ENCODE measurements at places on chromosomes 5 and 9.

DNA sequence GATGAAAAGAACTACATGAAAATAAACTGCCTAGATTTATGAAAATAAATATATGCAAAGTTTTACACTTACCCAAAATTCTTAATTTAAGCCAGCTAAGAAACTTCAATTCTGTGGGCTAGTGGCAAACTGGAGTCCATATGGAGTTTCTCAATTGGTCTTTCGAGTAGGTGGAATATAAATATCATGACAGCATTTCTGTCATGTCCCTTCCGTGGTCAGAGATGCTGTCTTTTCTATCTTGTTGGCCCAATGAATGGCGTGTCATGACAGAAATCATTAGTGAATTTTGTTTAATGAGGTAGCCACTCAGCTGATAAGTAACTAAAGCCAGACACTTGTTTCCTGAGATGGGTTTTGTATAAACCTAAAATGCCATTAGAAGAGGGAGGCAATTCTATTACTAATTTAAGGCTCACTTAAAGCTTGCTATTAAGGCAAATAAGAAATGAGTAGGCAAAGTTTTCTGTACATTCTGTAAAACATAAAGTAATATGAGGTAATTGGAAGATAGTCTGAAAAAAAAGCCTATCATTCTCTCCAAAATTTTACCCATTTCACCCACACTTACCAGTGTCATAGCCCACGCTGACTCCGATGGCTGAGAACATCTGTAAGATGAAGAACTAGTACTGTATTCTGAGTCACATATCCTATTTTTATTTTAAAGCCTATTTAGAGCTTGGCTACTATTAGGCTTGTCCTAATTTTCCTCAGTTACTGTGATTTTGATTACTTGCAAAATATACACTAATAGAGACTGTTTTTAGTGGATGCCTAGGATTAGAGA is 419.3 kb upstream of the MEF2C start:
- no peak for DNase-seq

- no peak for DNase-seq
Measured at GRCh38 chr9:123678038-123678877, 251.7 kb downstream of the DENND1A start.

DNA sequence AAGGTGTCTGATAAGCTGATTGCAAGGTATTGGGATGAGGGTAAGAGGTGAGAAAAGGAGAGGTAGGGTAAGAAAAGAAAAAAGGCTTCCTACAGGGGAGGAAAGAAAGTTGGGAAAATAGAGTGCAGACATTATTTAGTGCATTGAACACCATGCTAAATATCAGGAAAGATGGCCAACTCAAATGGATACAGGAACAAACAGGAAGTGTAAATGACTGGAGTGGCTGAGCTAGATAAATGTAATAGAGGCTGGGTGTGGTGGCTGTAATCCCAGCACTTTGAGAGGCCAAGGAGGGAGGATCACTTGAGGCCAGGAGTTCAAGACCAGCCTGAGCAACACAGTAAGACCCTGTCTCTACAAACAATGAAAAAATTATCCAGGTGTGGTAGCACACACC is 32.2 kb downstream of the OTP start:
- DNase-seq, result no peak

DNA sequence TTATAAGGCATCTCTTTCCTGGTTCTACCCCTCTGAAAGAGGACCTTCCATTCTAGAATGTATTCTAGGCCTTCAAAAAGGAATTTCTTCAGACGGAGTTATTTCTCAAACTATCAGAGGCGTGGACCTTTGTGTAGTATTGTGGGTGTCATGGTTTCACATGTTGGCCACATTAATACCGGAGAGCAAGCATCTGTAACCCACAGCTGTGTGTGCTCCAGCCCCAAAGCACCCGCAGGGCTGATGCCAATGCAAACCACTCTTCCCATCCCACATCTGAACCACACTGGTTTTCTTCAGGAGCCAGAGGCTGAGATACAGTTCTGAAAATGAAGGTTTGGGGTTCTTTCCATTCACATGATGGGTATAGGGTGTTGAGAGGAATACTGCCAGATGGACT is 127.1 kb downstream of the BNC2 start:
- DNase-seq, result no peak

DNA sequence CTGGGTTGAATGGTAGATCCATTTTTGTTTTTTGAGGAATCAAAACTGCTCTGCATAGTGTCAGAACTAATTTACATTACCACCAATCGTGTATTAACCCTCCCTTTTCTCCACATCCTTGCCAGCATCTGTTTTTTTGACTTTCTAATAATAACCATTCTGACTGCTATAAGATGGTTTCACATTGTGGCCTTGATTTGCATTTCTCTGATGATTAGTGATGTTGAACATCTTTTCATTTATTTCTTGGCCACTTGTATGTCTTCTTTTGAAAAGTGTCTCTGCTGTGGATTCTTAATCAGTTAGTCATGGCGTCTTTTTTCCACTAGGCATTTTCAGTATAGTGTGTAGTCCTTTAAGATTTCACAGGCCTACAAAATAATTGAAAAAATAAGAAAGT is 2144.3 kb upstream of the C9orf72 start:
- no peak for DNase-seq

GRCh38 chr5:117084067-117084466 is 509.4 kb upstream of the SEMA6A start:
- DNase-seq, result peak; percentile 38

DNA sequence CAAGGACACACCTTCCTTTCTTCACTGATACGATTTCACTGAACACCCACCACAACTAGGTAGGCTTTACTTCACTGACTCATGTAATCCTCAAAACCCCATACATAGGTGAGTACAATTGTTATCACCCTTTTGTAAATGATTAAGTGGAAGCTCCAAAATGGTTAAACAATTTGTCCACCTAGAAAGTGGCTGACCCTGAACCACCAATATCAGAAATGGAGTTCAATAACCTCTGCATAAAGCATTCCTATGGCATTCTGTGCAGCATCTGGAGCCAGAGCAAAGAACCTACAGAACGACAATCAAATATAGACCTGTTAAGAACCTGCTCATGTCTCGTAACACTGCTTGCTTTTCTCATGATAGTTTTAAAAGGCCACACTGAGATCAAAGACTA is 50.7 kb upstream of the NR5A1 start:
- no peak for DNase-seq

DNA sequence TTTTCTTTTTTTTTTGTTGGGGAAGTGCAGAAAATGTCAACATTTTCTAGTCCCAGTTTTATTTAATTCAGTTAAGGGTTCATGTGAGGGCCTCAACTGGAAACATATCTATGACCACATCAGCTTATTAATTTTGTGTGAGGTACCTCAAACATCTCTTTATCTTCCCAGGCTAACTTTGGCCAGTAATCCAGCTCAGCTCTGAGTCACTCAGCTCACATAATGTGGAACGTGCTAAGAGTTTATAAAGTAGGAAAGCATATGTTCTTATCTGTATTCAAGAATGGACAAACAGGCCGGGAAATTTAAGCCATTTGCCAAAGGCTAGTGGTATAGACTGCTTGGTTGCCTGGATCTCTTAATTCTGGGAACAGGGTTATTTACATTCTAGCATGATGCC is 118.4 kb downstream of the INSYN2B start:
- DNase-seq, result no peak

DNA sequence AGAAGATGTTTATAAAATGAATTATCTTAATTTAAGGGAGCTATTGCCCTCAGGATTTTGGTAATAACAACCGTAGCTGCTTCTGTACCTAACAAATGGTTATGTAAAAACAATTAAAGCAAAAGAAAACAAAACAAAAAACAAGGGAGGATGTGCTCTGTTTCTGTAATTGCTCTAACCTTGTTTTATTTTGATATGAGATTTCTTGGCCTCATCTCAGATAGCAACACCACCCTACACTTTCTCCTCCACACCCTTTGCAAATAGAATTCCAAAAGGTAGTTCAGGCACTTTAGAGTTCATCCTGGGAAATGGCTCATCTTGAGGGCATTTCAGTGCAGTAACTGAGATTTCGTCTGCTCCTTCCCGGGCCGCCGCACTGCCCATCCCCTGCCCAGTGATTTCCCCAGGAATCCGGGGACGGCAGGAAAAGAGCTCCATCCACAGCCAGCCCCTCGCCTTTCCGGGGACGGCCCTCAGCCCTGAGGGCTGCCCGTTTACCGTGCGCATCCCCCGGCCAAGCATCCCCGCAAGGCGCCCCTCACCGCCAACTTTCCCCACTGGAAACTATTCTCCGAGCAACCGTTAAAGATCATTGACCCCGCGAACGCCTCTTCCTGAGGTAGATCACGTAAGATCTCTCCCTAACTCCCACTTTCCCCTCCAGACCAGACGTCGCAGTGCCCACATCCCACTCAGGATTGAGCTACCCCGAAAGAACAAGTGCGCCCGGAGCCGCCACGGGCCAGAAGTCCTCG is 1.2 kb downstream of the FNBP1 start:
- peak; percentile 51 for DNase-seq

All from kidney tubule cell (primary cell).